ENCODE measurements at places on chromosomes 1 and 21. TPM values are rescaled to one million over a fixed set of nuclear protein-coding genes. Genes with fewer than 3 reads are reported as not detected.
A peak's percentile ranks its signal among the peaks of the same experiment; 100 is the strongest.

TSPEAR gene
- 0.11 TPM for total RNA-seq

ZNF697 gene
- 21.8 TPM for total RNA-seq

WDR64 gene
- not detected for total RNA-seq

GRCh38 chr1:185608177-185608576, 126.0 kb upstream of the HMCN1 start:
- H3K27me3 ChIP-seq, result no peaks in the 10 kb centered on the region
- DNase-seq, result no peak
- no peaks in the 10 kb centered on the region for H3K4me1 ChIP-seq
- no peak overlapping the region for H3K27ac ChIP-seq
- H3K36me3 ChIP-seq, result no peaks in the 10 kb centered on the region
- H3K4me3 ChIP-seq, result no peak overlapping the region

KRTAP19-1 gene
- total RNA-seq, result not detected

DNA sequence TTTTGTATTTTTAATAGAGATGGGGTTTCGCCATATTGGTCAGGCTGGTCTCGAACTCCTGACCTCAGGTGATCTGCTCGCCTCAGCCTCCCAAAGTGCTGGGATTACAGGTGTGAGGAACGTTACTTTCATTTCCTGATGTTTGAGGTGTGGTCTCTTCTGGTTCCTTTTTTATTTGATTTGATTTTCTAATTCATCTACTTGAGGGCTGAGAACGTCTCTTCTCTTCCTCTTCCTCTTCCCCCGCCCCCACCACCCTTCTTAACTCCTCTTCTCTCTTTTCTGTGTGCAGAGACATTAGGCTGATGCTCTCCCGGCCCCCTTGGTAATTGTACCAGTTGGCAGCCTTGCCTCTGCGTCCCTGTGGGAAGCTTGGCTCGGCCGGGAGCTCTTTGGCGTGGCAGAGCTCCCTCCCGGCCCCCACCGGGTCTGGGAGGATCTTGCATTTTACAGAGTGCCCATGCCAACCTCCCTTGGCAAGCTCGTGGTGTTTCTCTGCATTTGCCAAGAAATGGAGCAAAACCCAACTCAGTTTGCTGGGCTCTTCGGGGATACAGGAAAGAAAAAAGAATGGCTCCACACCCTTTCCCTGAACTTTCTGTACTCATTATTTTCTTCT, 19.9 kb downstream of the CRYAA start:
- DNase-seq, result peak; percentile 16
- no peak overlapping the region for H3K4me3 ChIP-seq
- peaks cover 5% of the 10 kb centered on the region for H3K4me1 ChIP-seq
- peaks cover 10% of the 10 kb centered on the region for H3K27me3 ChIP-seq
- H3K36me3 ChIP-seq, result no peaks in the 10 kb centered on the region
- H3K27ac ChIP-seq, result no peak overlapping the region

- peak overlapping the region; percentile 95 for H3K27ac ChIP-seq
- DNase-seq, result no peak
- peaks cover 22% of the 10 kb centered on the region for H3K36me3 ChIP-seq
Measured at GRCh38 chr1:117098287-117098890, 23.2 kb downstream of the TRIM45 start.

EFNA3 gene
- 14.6 TPM for total RNA-seq

DNA sequence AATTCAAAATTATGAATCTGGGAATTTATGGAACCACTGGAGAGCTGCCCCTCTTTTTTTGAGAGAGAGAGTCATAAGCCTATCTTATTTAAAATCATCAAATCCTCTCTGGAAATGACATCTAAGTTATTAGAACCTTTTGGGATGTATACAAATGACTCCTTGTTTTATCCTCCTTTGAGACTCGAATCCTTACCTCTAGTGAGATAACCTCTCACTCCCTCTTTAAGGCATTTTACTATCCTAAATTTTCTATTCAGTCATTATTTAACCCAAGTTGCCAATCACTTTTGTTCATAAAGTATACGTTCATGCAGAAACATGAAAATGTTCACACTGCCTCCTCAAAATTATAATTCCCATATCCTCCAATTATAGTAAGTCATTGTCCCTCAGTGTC, 313.6 kb upstream of the C1orf87 start:
- no peak for DNase-seq
- peaks cover 23% of the 10 kb centered on the region for H3K27me3 ChIP-seq
- H3K36me3 ChIP-seq, result no peaks in the 10 kb centered on the region
- no peak overlapping the region for H3K27ac ChIP-seq

- DNase-seq, result no peak
- peaks cover 40% of the 10 kb centered on the region for H3K4me1 ChIP-seq
- no peaks in the 10 kb centered on the region for H3K27me3 ChIP-seq
- no peaks in the 10 kb centered on the region for H3K36me3 ChIP-seq
- no peak overlapping the region for H3K4me3 ChIP-seq
- peak overlapping the region; percentile 95 for H3K27ac ChIP-seq
Measured at GRCh38 chr1:202416641-202417040, 68.1 kb downstream of the PPP1R12B start.

GRCh38 chr21:34589511-34590282, 25.2 kb downstream of the RCAN1 start:
- H3K36me3 ChIP-seq, result peaks cover 5% of the 10 kb centered on the region
- no peak overlapping the region for H3K4me3 ChIP-seq
- no peaks in the 10 kb centered on the region for H3K27me3 ChIP-seq
- DNase-seq, result no peak
- peaks cover 4% of the 10 kb centered on the region for H3K4me1 ChIP-seq

SLC39A1 gene
- 73.3 TPM for total RNA-seq

- no peaks in the 10 kb centered on the region for H3K36me3 ChIP-seq
- H3K27me3 ChIP-seq, result peaks cover 11% of the 10 kb centered on the region
- H3K4me1 ChIP-seq, result peaks cover 19% of the 10 kb centered on the region
- DNase-seq, result no peak
Measured at GRCh38 chr21:46061063-46061462, 36.8 kb upstream of the COL6A2 start.

- DNase-seq, result no peak
- H3K27me3 ChIP-seq, result no peaks in the 10 kb centered on the region
- H3K4me1 ChIP-seq, result peaks cover 17% of the 10 kb centered on the region
- no peak overlapping the region for H3K4me3 ChIP-seq
- peaks cover 44% of the 10 kb centered on the region for H3K36me3 ChIP-seq
Measured at GRCh38 chr1:172588296-172589291, 55.6 kb downstream of the SUCO start.

FMOD gene
- 86.0 TPM for total RNA-seq

GRCh38 chr1:193185901-193186731, at the start of gene B3GALT2:
B3GALT2 (minus strand) TSS chr1:193186613; CDS start chr1:193181562, 5,051 bp downstream.
- no peak for DNase-seq
- H3K27me3 ChIP-seq, result no peaks in the 10 kb centered on the region

- H3K36me3 ChIP-seq, result no peaks in the 10 kb centered on the region
- no peak for DNase-seq
- no peak overlapping the region for H3K27ac ChIP-seq
- no peaks in the 10 kb centered on the region for H3K27me3 ChIP-seq
- peaks cover 2% of the 10 kb centered on the region for H3K4me1 ChIP-seq
Measured at GRCh38 chr1:41870076-41870562, 48.6 kb downstream of the HIVEP3 start.

VSIG8 gene
- not detected for total RNA-seq
